ENCODE measurements at places on chromosomes 1 and 21. TPM values are rescaled to one million over a fixed set of nuclear protein-coding genes. Genes with fewer than 3 reads are reported as not detected.

The COL8A2 gene
- 1.0 TPM for polyA plus RNA-seq

The STPG1 gene
- polyA plus RNA-seq = 8.9 TPM

The PRMT6 gene
- 23.3 TPM for polyA plus RNA-seq

The LAMC2 gene
- 39.9 TPM for polyA plus RNA-seq

The RHBG gene
- polyA plus RNA-seq = 2.2 TPM

The C1orf141 gene
- polyA plus RNA-seq = 0.26 TPM

The HPDL gene
- 1.3 TPM for polyA plus RNA-seq

The OXCT2 gene
- polyA plus RNA-seq = 0.38 TPM

The FGR gene
- 3.1 TPM for polyA plus RNA-seq

The PDZK1 gene
- polyA plus RNA-seq = 3.0 TPM

The GBP4 gene
- polyA plus RNA-seq = 12.9 TPM

The GNG5 gene
- 145 TPM for polyA plus RNA-seq

The PPIAL4G gene
- polyA plus RNA-seq = 0.18 TPM

All from left lung (tissue), 14 donors.